ENCODE measurements at places on chromosomes 4 and X.

DNA sequence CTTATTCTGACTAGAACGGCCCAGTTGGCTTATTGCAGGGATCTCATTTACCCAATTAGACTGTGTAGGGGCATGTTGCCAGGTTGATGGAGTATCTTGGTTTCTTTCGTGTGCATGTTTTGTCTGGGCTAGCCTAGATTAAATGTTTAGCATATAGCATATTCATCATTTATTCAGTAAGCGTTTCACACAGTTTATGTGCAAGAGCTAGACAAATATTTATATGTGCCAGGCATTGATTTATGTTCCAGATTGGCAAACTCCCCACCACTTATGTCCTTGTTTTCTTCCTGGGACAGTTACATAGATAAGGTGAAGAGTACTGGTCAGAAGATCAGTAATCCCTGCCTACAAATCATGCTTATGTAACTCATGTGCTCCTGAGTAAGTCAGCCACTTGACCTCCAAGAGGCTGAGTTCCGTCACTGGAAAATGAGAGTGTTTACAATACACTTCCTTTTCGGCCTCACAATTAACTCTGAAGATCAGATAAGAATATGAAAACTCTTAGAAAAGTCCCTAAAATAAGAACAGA lies 57.2 kb downstream of the RUFY3 start:
- no peak for DNase-seq

- DNase-seq = no peak
Measured at GRCh38 chrX:108221301-108221864, 129.8 kb downstream of the ATG4A start.

DNA sequence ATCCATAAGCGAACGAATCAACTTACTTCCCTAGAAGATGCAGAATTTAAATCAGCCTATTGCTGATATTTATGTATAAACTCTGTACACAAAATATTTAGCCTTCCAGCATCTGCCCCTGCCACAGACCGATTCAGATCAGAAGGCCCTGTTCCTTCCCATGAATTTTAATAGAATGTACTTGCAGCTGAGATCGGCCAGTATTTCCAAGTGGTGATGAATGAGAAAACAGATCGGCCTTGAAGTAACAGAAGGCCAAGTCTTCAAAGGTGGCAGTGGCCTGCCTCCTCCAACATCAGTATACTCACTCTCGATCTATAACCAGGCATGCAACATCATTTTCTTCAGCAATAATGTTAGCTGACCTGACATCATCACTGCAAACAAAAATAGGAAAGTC lies 66.4 kb downstream of the PRKG2 start:
- DNase-seq = no peak

DNA sequence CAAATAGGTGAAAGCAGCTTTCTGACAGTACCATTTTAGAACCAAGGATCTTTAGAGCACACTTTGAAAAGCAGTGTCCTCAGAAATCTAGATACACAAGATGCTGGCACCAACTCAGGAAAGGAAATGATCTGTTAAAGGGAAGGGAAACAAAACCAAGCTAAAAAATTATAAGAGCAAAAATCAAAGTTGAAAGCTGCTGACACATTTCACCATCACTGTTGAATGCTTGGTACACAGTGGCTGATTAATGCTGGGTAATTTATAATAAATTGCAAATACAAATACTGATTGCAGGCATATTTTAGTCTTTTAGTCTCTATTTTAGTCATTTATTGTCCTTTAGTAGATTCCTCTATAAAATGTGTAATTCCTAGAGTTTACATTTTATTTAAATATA lies 1540.1 kb upstream of the PCDH10 start:
- no peak for DNase-seq

DNA sequence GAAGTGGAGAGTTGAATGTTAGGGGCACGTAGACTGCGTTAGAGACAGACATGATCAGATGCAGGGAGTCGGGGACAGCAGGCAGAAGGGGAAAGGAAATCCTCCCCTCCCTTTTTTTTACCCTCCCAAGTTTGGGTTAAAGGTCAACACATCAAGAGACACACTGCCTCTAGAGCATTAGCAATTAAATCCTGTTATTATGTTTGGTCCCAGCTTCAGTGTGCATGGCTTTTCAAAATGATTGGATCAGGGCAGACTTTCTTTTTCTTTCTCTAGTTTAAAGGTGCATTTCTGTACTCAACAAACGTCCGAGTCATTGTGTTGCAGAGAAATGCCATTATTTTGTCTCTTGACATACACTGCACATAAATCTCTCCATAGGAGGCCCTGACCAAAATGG lies 63.9 kb downstream of the USP26 start:
- DNase-seq = no peak

DNA sequence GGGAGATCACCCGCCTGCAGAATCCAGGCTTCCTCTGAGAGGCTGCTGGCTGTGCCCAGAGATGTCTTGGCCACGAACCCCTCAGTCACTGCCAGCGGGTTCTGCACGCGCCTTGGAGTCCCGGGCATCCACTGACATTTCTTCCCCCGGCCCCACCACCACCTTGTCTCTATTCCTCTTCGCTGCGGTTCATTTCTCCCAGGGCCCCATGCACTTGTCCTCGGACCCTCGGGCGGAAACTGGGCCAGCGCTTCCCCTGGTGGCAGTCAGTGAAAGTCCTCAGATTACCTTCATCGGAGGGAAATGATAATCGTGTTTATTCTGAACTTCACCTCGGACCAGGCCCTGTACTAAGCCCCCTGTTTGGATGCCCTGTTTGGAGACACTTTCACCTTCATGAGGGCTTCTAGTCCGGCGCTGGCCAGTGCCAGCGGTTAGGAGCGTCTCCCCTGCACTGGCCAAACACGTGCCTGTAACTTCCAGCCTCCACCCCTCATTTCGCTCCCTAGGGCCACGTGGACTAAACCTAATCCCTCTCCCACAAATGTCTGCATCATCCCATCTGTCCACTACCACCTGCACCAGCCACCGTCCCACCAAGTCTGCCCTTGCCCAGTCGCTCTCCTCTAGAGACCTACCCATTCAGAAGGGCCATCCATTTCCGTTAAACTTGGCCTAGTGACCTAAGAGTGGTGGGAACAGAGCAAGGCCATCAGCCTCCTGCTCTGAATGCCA lies 82.0 kb downstream of the DCTD start:
- no peak for DNase-seq

GRCh38 chr4:180150818-180151217 lies 2092.4 kb upstream of the TENM3 start:
- peak; percentile 18 for DNase-seq

- no peak for DNase-seq
Measured at GRCh38 chr4:152340818-152341217, 195.1 kb downstream of the FBXW7 start.

DNA sequence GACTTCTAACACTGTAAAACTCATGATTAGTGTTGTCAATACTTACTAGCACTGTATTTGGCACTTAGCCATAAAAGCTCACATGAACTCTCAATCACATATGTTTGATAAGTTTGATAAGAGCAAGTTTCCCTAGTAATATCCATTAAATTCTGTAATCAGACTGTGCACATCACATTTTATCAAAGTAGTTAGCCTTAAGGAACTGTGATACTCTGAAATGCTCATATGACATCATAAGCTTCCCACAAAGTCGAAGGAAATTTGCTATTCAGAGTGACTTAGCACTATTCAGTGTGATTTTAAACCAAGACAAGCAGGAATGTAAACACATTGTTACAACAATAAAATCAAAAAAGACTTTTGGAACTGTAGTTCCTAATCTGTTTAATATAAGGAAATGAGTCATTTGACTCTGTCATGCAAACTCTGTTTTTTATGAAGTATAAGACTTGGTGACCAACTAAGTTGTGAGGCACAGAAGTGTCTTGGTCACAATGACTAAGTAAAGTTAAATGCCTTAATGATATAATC lies 6.7 kb downstream of the SLC7A11 start:
- peak; percentile 84 for DNase-seq

DNA sequence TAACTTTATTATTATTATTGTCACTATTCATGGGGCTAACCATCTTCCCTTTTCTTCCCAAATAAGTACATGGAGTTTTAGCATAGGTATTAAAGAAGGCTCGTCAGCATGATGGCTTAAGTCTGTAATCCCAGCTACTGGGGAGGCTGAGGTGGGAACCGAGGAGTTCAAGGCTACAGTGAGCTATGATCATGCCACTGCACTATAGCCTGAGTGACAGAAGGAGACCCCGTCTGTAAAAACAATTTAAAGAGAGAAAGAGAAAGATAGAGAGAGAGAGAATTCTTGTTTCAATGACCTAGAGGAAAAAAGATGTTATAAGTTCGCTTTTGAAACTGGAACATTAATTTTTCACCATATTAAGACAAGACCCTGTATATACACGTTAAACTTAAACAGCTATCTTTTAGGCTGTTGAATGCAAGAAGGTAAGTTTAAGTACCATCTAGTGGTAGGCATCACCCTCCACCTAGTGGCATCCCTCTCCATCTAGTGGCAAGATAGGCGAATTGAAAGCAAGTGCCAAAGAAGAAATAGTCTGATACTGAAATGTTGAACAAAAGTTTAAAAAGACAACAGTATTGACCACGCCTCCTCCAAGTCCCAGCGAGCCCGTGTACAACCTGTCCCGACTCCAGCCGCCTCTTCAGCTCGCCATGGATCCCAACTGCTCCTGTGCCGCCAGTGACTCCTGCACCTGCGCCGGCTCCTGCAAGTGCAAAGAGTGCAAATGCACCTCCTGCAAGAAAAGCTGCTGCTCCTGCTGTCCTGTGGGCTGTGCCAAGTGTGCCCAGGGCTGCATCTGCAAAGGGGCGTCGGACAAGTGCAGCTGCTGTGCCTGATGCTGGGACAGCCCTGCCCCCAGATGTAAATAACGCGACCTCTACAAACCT lies 26.0 kb upstream of the YTHDC1 start:
- peak; percentile 72 for DNase-seq

GRCh38 chr4:76950956-76951671 lies 1.6 kb downstream of the SEPTIN11 start:
- peak; percentile 70 for DNase-seq

DNA sequence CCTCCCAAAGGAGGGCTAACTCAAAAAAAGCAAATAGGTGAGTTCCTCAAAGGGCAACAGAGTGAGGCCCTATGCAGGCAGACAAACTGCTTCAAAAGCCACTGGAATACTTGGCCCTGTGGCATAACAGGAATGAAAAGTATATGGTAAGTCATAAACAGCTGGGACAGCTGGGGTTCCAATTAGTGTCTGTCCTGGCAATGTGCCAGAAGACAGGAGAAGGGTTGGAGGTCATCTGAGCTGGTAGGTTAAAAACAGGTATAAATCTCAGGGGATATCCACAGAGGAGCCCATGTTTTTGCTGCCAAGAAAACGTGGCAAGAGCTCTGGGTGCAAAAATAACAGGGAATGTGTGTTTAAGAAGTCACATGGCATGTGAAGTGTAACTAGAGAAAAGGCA lies 111.6 kb downstream of the APOOL start:
- DNase-seq = no peak

DNA sequence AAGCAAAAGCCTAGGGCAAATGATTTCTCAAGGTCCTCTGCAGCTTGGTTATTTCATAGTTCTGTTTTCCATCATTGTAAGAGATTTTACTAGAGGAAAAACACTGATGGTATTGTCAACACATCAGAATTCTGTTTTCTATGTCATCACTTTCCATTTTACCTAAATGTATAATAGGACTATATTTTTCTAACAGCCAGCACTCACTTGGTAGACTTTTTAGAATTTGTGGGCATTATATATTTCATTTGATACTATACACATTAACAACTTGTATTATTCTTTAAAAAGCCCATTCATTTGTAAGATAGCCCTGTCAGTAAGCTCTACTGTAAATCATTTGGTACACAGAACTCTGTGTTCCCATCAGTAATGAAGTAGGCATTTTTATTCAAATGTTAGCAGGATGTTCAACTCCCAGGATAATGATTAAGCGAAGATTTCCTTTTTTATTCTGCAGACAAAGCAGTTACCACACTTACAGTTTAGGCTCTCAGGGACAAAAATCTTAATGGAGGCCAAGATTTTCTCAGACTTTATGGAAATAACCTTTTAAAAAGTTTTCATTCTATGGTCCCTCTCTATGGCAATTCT lies 143.6 kb upstream of the TEX13C start:
- DNase-seq = no peak

GRCh38 chr4:4930677-4931076 lies 71.2 kb downstream of the MSX1 start:
- no peak for DNase-seq

DNA sequence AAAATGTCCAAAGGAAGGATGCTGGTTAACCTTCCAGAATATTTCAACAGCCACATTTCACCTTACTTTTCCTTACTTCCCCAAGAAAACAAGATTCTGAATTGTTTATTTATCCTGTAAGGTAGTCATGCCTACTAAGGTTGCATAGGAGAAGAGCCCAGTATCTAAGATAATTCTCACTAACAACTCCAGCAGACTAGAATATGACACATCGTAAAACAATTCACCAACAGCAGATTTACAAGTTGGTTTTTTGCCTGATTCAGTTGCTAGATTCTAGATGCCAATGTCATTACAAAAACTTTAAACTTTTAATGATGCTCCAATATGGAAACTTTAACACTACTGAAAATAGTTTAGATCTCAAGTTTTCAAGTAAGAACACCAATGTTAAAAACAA lies 176.4 kb downstream of the IL13RA2 start:
- DNase-seq = no peak

GRCh38 chrX:22577181-22577580 lies 304.5 kb downstream of the CBLL2 start:
- peak; percentile 52 for DNase-seq

DNA sequence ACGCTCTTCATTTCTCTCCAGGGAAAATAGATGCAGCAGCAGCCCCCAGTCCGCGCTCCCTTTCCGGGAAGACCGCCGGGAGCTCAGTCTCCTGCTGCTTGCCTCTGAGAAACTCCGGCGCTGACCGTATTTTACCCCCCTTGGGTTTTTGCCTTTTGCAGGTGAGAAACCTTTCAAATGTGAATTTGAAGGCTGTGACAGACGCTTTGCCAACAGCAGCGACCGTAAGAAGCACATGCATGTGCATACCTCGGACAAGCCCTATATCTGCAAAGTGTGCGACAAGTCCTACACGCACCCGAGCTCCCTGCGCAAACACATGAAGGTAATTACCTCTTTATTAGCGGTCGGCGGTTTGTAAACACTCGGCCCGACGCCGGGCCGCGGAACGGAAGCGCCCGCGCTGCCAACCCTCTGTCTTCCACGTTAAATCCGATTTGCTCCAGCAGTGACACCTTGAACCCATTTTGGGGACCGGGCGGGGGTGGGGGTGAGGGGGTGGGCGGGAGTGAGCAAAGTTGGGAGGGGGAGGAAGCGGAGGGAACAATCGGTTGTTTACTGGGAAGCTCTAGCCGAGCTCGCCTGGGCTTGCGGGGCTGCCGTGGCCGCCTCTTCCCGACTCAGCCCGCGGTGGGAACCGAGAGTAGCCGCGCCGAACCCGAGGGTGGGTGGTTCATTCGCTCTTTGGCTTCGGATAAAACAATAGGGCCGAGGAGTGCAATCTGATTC lies 3.0 kb downstream of the ZIC3 start:
- DNase-seq = no peak
